DMS 273 treated with DMSO at 0.1 percent for 48 hours (cell line): ENCODE measurements at places on chromosomes 7 and 10.

GRCh38 chr7:26857506-26858240 is 6.7 kb downstream of the SKAP2 start:
- DNase-seq = no peak

GRCh38 chr7:22093001-22093400 is 147.3 kb upstream of the CDCA7L start:
- no peak for DNase-seq

- peak; percentile 49 for DNase-seq
Observed at GRCh38 chr7:140674899-140675701, 2.4 kb downstream of the ADCK2 start.

DNA sequence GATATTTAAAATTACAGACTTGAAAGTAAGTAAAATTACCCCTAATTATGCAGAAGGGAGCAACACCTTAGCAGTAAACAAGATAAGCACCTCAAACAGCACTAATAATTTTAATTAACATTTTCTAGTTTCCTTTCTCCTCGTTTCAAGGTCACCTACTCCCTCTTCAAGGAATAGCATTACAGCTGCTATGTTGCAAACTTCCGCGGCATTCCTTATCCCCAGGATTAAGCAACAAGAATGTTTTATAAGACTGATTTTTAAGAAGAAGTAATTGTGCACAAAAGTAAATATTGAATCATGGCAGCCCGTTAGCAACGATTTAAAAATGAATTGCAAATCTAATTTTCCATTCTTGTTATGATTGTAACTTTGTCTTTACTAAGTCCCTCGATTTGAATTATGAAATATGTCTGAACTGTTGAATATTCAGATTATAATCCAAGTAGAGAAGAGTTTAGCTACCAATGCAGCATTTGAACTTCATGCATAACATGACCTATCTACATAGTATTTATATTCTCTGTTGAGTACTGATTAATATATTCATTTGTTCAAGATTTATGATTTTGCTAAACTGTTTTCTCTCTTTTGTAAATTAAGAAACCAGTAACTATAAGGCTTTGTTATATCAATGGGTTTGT is 593.5 kb upstream of the MGMT start:
- DNase-seq = no peak

GRCh38 chr7:27150568-27151340 is 1.6 kb downstream of the HOXA3 start:
- no peak for DNase-seq

GRCh38 chr10:86775056-86775869 is 18.8 kb downstream of the BMPR1A start:
- no peak for DNase-seq

DNA sequence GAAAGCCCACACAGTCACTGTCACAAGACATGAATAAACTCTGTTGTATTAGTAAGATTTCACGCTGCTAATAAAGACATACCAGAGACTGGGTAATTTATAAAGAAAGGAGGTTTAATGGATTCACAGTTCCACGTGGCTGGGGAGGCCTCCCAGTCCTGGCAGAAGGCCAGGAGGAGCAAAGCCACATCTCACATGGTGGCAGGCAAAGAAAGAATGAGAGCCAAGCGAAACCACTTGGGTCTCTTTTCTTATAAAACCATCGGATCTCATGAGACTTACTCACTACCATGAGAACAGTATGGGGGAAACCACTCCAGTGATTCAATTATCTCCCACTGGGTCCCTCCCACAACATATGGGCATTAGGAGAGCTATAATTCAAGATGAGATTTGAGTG is 110.2 kb downstream of the ST8SIA6 start:
- no peak for DNase-seq

- DNase-seq = no peak
Observed at GRCh38 chr10:26310361-26310760, 93.8 kb downstream of the GAD2 start.

- DNase-seq = no peak
Observed at GRCh38 chr10:18649364-18649959, 1.9 kb downstream of the NSUN6 start.

GRCh38 chr7:23100697-23101096 is 4.9 kb upstream of the KLHL7 start:
- DNase-seq = no peak

DNA sequence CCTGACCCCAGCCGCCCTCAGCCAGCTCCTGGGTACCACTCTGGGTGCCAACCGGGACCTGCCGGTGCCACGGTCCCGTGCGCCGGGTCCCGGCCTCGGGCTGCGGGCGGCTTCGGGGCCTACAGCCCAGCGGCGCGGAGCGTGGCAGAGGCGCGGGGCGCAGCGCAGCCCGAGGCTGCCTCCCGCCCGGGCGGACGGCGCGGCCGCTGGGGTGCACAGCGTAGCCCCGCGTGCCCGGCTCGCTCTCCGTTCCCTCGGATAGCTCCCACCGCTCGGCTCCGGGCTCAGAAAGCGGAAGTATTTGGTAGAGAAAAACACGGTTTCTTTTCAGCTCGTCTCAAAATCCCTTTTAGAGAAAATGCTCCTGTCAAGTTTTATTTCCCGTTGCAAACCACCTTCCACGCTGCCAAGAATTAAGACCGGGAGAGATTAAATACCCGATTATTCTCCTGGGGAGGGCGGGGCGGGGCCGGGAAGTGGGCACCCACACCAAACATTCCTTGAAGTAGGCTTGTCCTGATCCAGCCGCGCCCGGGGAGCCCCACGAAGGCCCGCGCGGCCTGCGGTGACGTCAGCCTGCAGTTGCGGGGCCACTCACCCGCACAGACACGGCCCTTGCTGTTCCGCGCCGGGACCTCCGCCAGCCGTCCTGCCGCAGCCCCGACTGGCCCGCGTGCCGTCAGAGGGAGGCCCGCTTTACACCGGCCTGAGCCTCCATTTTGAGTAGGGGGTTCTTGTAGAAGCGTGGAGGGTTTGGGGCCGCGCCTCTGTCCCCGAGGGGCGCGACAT is 7.2 kb downstream of the HOXA13 start:
- DNase-seq = no peak

DNA sequence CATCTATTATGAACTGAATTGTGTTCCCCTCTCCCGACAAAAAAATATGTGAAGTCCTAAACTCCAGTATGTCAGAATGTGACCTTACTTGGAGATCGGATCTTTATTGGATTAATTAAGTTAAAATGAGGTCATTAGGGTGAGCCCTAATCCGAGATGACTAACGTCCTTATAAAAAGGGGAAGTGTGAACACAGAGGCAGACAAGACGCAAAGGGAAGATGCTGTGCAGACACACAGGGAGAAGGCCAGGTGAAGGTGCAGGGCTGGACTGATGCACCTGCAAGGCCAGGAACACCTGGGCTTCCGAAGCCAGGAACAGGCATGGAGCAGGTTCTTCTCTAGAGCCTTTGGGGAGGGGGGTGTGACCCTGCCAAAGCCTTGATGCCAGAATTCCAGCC is 187.8 kb downstream of the PARD3 start:
- no peak for DNase-seq

- no peak for DNase-seq
Observed at GRCh38 chr7:151025924-151026671, 1.8 kb upstream of the ATG9B start.

- no peak for DNase-seq
Observed at GRCh38 chr10:57830877-57831560, 436.7 kb downstream of the IPMK start.

DNA sequence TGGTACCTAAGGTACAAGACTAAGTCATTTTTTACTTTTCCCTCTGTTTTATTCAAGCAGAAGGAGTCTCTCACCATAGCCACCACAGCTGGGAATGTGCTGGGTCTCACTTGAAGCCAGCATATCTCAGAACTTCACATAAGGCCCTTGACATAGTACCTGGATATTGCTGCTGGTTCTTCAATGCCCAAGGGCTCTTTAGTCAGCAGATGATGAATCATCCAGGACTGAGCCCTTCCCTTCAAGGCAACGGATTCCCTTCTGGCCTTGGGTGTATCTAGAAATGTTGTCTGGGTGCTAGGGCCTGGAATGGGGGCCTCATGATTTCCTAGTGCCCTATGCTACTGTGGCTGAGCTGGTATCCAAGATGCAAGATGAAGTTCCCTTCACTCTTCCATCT is 93.9 kb downstream of the ADCYAP1R1 start:
- no peak for DNase-seq

DNA sequence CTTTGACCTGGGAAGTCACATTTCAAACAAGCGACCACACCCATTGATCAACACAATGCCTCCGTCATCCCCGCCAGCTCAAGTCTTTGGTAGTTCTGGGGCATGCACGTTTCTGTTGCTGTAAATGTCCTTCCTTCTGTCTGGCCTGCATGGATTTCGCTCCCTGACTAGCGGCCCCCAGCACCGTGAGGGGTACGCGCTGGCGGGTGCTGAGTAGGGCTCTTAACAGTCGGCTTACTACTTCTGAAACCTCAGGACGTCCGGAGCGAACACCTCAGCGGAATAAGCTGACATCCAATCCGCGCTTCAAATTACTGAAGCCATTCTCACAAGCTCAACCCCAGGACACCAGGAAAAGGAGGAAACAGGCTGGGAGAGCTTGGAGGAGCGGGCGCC is 505 bp downstream of the NUDCD3 start:
- DNase-seq = peak; percentile 56

GRCh38 chr10:33732161-33732680 is 397.8 kb upstream of the NRP1 start:
- DNase-seq = no peak

- DNase-seq = no peak
Observed at GRCh38 chr7:111677848-111678247, 115.6 kb upstream of the IMMP2L start.
